Activated CD8-positive, alpha-beta T cell treated with anti-CD3 and anti-CD28 coated beads for 36 hours (primary cell): ENCODE measurements at places on chromosomes 13 and 19. TPM values are rescaled to one million over a fixed set of nuclear protein-coding genes. Genes with fewer than 3 reads are reported as not detected.
A peak's percentile ranks its signal among the peaks of the same experiment; 100 is the strongest.

Gene KCNJ14
- 1.5 TPM for total RNA-seq

Gene XRCC1
- 32.4 TPM for total RNA-seq

- DNase-seq: no peak
These were observed 4.8 kb upstream of the IFI30 start for GRCh38 chr19:18168673-18169381.

DNA sequence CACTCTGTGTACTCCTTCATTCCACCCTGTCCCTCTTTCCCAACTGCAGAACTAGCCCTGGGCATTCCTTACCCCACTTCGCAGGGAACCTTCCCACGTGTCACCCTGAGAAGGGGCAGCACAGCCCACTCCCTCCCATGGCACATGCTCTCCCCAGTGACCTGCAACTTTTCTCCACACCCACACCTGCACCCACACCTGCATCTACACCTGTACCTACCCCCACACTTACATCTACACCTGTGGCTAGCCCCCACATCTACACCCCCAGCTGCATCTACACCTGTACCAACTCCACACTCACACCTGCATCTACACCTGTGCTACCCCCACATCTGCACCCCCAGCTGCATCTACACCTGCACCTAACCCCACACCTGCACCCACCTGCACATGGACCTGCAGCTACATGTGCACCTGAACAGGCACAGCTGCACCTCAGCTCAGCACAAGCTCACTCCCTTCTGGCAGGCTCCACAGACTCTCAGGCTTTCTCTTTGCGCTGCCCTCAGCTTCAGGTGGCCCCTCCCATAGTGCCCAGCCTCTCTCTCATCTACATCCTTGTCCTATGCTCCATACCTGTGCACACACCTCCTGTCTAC lies 234.1 kb downstream of the TUBA3C start:
- DNase-seq: no peak

Gene APLP1
- total RNA-seq: 2.0 TPM

Gene THSD1
- total RNA-seq: 0.31 TPM

Gene CRX
- total RNA-seq: not detected

DNA sequence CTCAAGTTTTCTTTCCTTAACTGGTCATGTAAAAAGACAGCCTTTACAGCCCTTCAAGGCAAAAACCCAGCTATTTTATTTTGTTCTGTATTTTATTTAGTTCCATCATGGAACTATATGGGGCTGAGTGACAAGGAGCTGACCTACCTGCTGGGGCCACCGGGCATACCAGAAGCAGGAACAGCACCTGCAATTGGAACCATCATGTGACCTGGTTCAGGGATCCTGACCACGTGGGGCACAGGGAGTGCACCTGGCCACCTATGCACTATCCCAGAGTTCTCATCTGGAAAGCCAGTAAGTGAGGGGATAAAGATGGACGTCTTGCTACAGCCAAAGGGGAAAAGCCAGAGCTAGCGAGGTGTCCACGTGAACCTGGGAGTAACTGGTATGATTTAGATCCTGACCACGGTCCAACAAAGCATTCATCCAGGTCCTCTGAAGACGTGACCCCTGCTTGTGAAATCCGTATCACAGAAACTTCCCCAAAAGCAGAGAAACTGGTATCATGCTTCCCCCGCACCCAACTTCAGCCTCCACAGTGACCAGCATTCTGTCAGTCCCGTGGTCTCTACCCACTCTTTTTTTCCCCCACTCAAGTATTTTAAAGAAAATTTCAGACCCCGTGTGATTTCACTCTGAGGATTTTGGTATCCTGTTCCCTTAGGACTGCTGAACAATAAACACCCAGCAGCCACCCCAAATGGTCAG lies 40.5 kb upstream of the SLC15A1 start:
- no peak for DNase-seq

DNA sequence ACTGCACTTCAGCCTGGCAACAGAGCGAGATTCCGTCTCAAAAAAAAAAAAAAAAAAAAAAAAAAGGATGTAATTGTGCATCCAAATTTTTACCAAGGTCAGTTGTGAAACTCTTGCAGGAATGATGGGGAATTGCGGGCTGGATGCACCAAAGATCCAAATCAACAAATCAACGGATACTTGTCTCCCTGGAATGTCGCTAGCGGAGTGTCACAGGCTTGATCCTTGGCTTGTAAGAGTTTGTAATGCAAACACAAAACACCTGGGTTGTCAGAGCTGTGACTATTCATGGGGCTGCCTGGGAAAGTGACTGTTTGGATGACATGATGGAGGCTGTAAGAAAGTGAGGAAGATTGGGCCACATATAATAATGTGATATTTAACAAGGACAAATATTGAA lies 4.2 kb downstream of the KANK3 start:
- no peak for DNase-seq

DNA sequence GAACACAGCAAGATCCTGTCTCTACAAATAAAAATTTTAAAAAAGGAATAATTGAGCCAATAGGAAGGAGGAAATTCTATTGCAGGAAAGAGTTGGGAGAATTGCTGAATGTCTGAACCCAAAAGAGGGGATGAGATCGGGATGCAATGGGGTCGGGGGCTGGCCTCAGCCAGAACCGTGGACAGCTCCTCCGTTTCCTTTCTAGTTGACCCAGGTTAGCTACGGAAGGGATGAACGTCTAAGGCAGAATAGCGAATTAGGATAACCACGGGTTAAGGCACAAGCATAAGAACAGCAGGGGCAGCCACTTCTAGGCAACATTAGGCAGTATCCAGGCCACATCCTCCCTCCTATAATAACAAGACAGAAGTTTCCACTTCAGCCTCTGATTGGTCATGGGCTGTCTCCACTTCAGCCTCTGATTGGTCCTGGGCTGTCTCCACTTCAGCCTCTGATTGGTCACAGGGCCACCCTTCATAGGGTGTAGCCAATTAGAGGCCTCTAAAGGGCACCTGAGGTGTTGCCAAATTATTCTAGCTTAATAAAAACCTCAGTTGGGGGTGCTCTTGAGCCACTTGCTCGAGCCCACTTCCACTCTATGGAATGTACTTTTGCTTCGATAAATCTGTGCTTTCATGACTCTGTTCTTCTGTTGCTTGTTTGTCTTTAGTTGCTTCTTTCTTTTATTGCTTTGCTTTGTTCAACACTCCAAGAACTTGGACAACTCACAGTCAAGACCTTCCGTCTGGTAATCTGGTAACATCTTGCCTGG lies 24.9 kb upstream of the TPM4 start:
- peak; percentile 72 for DNase-seq

Gene ZSWIM9
- 8.4 TPM for total RNA-seq

Gene TMEM150B
- total RNA-seq: not detected

- peak; percentile 63 for DNase-seq
These were observed at the start of gene AKAP11 for GRCh38 chr13:42272115-42272803. TSS of gene AKAP11 (plus strand) at chr13:42272152. CDS start at chr13:42286349, 14,197 bp downstream.

GRCh38 chr13:83117046-83117445 lies 765.2 kb downstream of the SLITRK1 start:
- DNase-seq: no peak

Gene CALR3
- not detected for total RNA-seq

GRCh38 chr13:94263038-94263437 lies 216.4 kb downstream of the DCT start:
- no peak for DNase-seq

GRCh38 chr19:52692431-52693008 lies 42.3 kb downstream of the ZNF611 start:
- DNase-seq: no peak

DNA sequence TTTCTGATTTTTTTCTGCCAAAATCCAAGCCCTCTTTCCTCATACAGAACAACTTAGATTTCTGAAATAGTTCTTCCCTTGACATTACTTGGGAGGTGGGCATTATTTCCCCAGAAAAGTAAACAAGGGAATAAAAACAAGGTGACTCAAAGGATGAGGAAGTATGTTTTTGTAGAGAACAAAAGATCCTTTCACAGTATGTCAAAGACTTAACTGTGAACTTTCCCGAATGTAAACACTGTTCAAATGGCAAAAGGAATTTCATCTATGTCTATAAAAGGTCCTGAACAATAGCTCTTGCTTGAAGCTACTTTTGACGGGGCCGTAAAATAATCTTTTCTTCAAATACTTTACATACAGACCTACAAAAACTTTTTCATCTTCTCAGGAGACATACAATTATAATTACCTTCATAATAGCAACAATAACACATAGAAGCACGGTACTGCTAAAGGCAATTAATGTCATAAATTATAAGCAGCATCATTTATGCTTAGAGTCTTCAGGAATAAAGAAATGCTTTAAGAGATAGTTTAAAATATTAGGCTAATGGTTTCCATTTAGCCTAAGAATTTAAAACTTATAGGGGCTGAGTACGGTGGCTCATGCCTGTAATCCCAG lies 191.1 kb downstream of the RGCC start:
- no peak for DNase-seq
